ENCODE measurements at places on chromosomes 11 and 22. TPM values are rescaled to one million over a fixed set of nuclear protein-coding genes. Genes with fewer than 3 reads are reported as not detected.

GRCh38 chr11:60914633-60915247 is 782 bp downstream of the TMEM109 start:
- peak; percentile 48 for DNase-seq

- no peak for DNase-seq
These were observed 185.6 kb upstream of the ARHGAP42 start for GRCh38 chr11:100501450-100501849.

The DDIAS gene
- 0.38 TPM for total RNA-seq

- no peak for DNase-seq
These were observed 31.7 kb downstream of the FLRT1 start for GRCh38 chr11:64067230-64067993.

The RASSF10 gene
- total RNA-seq = not detected

GRCh38 chr11:121334973-121335710 is 42.6 kb downstream of the SC5D start:
- DNase-seq = no peak

DNA sequence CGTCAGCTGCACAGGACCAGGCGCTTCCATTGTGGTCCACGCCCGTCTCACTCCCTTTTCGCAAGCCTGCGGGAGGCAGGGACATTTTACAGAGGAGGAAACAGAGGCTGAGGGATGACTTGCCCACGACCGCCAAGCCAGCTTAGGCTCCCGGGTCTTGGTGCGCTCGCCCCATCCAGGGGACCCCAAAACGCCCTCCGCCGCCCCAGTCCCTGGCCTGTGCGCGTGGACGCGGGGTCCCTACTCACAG is 300 bp downstream of the WNT11 start:
- DNase-seq = no peak

DNA sequence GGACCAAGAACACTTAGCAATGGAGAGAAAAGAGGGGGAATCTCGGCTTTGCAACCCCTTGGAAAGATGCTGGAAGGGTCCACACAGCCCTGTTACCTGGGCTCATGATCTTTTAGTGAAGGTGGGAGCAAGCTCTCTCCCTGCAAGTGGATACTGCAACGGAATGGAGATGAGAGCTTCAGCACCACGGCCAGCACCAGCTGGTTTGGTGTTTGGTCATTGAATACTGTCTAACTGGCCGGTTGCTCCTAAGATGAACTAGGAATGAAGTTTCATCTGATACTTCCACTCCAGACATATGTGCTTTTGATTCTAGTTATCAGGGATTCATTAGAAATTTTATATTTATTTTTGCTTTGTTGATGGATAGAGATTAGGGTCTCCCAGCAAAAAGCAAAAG is 16.3 kb downstream of the HTR3A start:
- no peak for DNase-seq

- DNase-seq = no peak
These were observed 20.3 kb downstream of the UQCR10 start for GRCh38 chr22:29787371-29787980.

The TNNI2 gene
- total RNA-seq = not detected

- no peak for DNase-seq
These were observed 92.9 kb downstream of the CHST1 start for GRCh38 chr11:45572354-45573123.

The CABP4 gene
- 0.88 TPM for total RNA-seq

DNA sequence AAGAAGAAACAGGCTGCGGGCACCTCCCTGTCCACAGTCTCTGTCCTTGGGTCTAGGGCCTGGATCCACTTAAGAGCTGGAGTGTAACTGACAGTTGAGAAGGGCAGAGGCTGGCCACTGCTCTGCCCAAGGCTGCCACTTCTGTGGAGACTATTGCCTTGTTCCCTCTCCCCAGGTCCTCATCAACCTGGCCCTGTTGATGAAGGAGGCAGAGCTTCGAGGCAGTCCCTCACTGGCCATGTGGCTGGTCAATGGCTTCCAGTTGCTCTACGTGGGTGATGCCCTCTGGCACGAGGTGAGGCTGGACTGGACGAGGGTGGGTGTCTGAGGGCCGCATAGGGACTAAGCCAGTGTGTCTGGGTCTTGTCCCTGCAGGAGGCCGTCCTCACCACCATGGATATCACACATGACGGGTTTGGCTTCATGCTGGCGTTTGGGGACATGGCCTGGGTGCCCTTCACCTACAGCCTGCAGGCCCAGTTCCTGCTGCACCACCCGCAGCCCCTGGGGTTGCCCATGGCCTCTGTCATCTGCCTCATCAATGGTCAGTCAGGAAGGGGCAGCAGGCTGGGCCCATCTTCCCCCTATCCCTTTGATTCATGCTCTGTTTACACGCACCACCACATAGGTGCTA is 2.8 kb downstream of the ZNHIT2 start:
- DNase-seq = peak; percentile 74

The IGF2 gene
- total RNA-seq = 6.0 TPM

The OR56A4 gene
- total RNA-seq = not detected

DNA sequence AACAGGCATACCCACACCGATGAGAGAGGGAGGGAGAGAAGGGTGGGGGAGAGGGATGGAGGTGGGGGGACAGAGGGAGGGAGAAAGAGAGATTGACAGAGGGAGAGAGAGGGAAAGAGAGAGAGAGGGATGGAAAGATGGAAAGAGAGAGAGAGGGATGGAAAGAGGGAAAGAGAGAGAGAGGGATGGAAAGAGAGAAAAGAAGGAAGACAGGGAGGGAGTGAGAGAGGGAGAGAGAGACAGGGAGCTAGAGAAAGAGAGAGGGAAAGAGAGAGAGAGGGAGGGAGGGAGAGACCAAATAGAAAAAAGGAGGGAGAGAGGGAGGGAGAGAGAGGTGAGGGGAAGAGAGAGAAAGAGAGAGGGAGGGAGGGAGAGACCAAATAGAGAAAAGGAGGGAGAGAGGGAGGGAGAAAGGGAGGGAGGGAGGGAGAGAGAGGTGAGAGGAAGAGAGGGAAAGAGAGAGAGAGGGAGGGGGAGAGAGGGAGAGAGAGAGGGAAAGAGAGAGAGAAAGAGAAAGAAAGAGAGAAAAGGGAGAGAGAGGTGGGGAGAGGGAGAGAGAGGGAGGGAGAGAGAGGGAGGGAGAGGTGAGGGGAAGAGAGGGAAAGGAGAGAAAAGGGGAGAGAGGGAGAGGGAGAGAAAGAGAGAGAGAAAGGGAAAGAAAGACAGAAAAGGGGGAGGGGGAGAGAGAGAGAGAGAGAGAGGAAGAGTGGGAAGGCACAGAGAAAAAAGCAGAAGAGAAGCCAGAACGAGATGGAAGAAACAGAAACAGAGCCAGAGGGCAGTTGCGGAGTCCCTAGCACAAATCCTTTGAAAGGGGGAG is 23.8 kb downstream of the MB start:
- DNase-seq = no peak

The OR52I1 gene
- total RNA-seq = not detected

The DEFB131B gene
- not detected for total RNA-seq

DNA sequence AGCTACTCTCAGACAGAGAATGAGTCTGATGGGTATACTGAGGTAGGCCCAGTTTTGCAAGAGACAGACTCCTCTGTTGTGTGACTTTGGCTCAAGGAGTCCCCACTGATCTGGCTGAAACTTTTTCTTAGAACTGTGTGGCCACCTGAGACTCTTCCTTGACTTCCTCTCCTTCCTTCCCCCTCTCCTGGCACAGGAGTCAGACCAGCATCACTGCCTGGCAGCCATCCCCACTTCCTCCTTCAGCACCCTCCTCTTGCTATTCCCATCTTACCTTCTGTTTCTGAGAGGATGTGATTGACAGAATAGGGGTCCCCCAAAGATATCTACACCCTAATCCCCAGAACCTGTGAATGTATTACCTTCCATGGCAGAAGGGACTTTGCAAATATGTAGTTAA is 351.1 kb downstream of the MN1 start:
- no peak for DNase-seq

DNA sequence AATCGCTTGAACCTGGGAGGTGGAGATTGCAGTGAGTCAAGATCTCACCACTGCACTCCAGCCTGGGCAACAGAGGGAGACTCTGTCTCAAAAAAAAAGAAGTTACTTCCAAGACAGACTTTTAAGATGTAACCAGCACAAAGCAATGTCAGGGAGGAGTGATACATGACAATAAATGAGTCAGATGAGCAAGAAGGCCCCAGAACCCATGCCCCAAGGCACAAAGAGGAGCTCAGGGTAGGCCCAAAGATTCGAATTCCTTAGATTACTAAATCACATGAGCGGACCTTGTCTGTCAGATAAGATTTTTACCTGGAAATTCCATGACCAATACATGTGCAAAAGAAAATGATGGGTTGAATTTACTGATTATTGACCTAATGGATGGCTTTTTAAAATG is 10.5 kb upstream of the JHY start:
- no peak for DNase-seq

GRCh38 chr22:22113701-22114100 is 130.9 kb upstream of the VPREB1 start:
- DNase-seq = no peak

The KCNK4 gene
- not detected for total RNA-seq

GRCh38 chr11:102589047-102589459 is 36.1 kb downstream of the MMP20 start:
- no peak for DNase-seq

The BEST1 gene
- 0.43 TPM for total RNA-seq

The CCDC89 gene
- not detected for total RNA-seq

DNA sequence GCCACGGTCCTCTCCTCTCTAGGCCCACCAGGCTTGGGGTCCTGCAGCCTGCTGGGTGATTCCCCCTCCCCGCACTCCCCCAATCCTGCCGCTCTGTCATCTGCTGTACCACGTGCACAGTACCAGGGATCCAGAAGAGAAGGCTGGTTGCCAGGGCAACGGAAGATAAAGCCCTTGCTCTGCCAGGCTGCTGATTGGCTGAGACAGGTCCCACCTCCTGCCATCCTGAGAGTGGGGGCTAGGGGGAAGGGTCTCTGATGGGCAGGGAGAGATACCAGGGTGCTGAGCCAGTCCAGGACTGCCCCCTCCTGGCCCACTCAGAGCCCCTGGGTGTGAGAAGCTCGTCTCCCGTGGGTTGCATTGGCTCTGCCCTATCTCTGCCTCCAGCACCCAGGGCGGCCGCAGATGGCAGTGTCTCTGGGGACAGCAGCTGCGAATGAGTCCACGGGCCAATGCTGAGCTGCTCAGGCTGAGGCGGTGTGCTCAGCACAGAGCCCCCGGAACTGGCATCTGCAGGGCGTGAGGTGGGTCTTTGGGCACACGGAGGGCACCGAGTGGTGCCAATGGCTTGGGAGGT is at the start of gene SMIM45:
Gene SMIM45 (plus strand): TSS at position 253 of the 577 bp plus-strand sequence.
- DNase-seq = no peak

The DUSP8 gene
- total RNA-seq = 18.4 TPM

- DNase-seq = no peak
These were observed 7.5 kb upstream of the C11orf97 start for GRCh38 chr11:94504689-94505293.

The RCOR2 gene
- total RNA-seq = 0.40 TPM

The TCF20 gene
- 21.5 TPM for total RNA-seq

- no peak for DNase-seq
These were observed 57.0 kb downstream of the PHF21A start for GRCh38 chr11:46064221-46064620.

DNA sequence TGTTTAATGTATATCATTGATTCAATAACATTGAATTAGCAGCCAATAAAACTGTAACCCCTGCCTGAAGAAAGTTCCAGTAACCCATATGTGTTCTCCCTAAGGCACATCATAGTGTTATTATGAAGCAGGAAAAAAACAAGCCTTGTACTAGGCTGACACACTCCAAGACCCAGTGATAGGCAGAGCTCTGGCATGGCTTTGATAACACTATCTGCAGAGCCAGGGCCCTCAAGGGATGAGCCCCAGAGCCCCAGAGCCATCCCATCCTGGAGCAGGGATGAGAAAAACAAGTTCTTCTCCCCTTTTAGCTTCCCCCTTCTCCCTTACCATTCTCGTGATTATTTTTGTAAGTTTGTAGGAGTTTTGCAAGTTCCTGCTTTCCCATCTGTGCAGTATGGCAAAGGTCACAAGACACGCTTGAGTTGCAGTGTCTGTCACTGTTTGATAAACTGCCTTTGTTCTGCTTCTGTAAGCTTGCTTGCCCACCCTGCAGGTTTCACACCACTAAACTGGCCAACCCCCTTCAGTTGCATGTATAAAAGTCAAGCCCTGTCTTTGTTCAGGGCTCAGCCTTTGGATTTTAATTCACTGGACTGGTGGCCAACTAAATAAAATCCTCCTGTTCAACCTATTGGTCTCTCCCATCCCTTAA is 22.3 kb upstream of the GUCY1A2 start:
- no peak for DNase-seq

The C11orf16 gene
- total RNA-seq = not detected

GRCh38 chr22:44884968-44885805 is 124.6 kb downstream of the PHF21B start:
- DNase-seq = peak; percentile 50

The TEX12 gene
- not detected for total RNA-seq

DNA sequence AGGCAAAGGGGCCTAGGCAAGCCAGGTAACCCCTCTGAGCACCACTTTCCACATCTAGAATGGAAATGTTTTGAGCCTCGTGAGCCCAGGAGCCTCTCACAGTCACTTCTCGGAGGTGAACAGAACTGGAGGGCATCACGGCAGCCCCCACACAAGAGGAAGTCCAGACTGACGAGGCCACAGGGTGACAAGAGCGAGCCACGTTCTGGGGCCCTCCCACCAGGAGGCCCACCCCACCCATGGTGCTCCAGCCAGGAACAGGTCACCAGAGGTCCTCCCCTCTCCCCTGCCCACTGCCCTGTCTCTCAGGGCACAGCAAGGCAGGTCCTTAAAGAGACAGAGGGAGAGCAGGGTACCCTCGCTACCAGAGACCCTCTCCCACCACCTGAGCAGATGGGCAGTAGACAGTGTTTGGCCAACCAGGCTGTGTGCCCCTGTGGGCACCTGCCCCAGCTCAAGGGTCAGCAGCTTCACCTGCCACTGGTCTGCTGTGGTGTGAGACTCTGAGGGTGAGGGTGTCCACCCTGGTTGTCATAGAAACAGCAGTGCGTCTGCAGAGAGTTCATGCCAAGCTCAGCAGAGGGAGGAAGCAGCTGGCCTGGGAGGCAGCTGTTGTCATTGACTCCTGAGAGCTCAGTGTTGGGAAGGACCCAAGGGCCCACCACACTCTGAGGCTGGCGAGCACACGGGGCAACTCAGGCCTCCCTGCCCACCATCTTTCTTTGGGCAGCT is 31.4 kb downstream of the RSPH14 start:
- DNase-seq = no peak

The OR2D2 gene
- total RNA-seq = not detected

The TUB gene
- total RNA-seq = 0.83 TPM

GRCh38 chr11:73205661-73206343 is 12.3 kb upstream of the P2RY2 start:
- DNase-seq = no peak

GRCh38 chr11:99589771-99590170 is 569.0 kb downstream of the CNTN5 start:
- DNase-seq = no peak

The NCF4 gene
- 0.63 TPM for total RNA-seq

DNA sequence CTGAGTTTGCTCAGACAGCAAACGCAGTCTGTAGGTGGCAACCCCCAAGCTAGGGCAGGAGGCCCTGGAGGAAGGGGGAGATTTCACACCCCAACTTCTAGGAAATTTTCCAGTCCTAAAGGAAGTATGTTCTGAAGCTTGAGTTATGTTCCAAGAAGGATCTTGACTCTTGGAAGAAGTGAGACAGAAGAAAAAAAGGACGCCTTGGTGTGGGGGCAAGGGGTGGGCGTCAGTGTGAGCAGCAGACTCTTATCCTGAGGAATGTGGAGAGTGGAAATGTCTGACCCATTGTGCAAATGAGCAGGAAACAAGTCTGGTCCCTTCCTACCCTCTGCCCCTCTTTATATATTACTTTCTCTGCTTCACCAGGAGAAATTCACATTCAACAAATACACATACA is 368.5 kb upstream of the NARS2 start:
- DNase-seq = no peak
